ENCODE measurements at places on chromosomes 7 and 10. TPM values are rescaled to one million over a fixed set of nuclear protein-coding genes. Genes with fewer than 3 reads are reported as not detected.
A peak's percentile ranks its signal among the peaks of the same experiment; 100 is the strongest.

DNA sequence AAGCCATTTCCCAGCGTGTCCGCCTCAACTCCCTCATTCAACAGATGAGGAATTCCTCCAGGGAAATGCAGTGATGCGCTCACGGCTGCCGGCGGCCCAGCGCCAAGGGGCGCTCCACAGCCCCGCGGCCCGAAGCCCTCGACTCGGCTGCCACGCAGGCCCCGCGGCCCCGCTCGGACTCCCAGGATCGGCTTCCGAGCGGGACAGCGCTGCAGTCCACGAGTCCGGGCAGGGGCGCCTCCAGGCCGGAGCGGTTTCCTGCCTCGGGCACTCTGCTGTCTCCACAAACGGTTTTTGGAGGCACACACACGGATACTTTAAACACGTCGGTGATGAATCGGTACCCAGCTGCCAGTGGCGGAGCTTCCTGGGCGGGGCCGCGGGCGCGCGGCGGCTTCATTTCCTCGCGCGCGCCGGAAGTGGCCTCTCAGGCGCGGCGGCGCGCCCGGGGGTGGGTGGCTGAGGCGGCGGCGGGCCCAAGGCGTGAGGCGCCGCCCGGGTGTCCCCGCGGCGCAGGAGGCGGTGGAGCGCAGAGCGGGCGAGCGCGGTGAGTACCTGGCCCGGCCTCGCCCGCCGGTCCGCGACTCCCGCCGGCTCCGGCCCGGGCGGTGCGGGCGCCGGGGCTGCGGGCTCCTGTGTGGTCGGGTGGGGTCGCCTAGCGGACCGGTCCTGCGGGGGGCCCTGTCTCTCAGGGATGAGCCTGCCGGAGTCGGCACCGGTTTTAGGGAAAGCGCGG lies at the start of gene CSGALNACT2:
Gene CSGALNACT2, plus strand, starts transcription at position 425 of the 736 bp plus-strand sequence. CDS start 16,705 bp downstream, outside the sequence.
- DNase-seq, result no peak

DNA sequence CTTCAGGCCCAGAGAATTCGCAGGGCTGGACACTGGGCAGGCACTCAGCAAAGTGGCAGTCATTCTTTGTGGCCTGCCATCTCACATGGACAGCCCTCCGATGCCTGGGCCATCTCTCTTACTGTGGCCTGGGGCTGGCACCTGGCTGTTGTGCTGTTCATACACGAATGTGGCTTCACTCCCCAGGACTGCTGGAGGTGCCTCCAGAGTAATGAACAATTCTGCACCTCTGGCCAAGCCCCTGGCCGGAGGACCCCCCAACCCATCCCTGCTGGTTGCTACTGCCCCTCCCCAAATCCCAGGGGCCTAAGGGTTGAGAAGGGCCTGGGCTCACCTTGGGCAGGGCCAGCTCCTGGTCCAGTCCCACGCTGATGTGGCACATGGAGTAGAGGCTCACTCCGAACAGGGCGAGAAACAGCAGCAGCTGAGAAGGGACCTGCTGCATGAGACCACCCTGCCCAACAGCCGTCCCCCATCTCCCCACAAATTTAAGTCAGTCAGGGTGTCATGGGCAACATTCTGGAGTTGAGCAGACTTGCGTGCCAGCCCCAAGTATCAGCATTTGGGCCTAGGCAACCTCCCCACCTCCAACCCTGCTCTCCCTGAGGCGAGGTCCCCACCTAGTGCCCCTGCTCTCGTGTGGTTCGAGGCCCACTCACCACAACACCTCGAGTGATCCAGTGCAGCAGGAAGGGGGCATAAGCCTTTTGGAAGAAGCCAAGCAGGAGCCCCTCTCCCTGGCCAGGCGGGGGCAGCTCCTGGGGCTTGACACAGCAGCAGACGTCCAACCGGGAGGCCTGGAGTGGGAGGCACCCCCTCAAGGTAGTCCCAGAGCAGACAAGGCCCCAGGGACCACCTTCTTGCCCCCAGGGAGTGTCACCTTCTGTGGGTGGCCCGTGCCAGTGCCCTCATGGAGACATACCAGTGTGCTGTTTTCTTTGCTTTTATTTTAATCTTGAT lies 9.4 kb downstream of the NPC1L1 start:
- DNase-seq, result no peak

GIMAP2 gene
- total RNA-seq, result 29.8 TPM

FAM131B gene
- 0.05 TPM for total RNA-seq

GRCh38 chr10:71483885-71484751 lies 87.4 kb downstream of the CDH23 start:
- DNase-seq, result no peak

GRCh38 chr7:149217570-149217969 lies 21.9 kb upstream of the ZNF212 start:
- no peak for DNase-seq

- DNase-seq, result no peak
Measured at GRCh38 chr7:157219154-157219553, 80.4 kb downstream of the UBE3C start.

- no peak for DNase-seq
Measured at GRCh38 chr10:133134411-133135115, 25.5 kb upstream of the KNDC1 start.

GRCh38 chr7:71350680-71351079 lies 218.7 kb downstream of the GALNT17 start:
- DNase-seq, result no peak

GRCh38 chr10:91885362-91886079 lies 23.8 kb downstream of the FGFBP3 start:
- no peak for DNase-seq

BLNK gene
- total RNA-seq, result 107 TPM

DNA sequence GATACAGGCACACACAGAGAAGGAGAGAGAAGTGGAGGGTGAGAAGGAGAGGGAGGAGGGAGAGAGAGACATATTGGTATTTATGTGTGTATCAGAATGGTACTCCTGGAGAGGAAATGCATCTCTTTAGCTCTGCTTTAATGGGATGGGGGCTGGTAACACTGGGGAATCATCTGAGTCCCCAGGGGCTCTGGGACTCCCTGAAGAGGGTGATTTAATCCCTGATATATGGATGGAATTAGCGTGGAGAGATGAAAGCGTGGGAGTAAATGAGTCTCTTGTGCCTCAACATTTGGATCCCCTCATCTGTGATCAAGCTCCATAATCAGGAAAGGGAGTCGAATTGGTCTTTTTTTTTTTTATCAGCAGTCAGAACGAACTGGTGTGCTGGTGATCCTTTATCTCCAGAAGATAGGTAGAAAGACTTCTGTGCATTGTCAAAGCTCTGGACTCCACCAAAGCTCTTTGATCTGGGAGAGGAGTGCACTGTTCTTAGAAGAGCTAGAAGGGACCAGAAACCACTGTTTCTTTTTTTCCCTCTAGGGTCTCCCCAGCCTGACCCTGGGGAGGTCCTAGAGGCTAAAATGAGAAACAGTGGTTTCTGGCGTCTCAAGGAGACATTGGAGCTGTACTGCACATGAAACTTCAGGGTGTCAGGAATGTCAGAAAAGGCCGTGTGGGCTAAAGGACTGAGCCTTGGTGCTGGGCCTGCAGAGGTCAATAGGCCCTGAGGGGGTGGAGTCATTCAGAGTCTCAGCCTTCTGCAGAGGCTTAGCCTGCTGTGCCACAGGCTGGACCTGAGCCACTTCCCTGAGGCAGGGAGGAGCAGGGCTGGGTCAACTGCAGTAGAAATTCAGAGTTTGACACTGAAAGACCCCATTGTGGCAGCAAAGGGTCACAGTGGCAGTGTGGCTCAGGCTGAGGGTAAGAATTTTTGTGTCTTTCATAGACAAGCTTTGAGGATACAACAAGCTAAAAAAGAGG lies 234.4 kb upstream of the SLC26A5 start:
- no peak for DNase-seq

GPRIN2 gene
- total RNA-seq, result 0.13 TPM

- peak; percentile 64 for DNase-seq
Measured at GRCh38 chr10:75606203-75606779, 174.9 kb downstream of the LRMDA start.

DNA sequence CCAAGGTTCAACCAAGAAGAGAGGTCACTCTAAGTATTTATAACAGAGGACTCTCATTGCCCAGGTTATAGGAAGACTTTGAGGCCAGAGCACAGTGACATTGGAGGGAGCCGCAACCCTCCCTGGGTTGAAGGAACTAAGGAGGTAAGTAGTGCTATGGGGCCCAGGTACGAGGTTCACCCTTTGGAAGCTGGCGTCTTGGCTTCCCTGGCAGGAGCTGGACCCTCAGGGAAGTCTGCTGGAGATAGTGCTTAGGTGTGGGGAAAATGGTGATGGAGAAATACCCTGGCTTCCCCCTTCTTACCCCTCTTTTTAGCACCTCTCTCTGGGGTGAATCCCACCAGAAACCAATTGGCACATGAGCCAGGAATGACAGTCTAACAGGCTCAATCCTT lies 317.9 kb upstream of the ZNF32 start:
- DNase-seq, result no peak

ANKRD30A gene
- 0.58 TPM for total RNA-seq
